Stimulated activated CD8-positive, alpha-beta memory T cell treated with anti-CD3 and anti-CD28 coated beads, Interleukin-4, amount 100 ng/mL, for 24 hours (primary cell): ENCODE measurements at places on chromosomes 5 and 9.
A peak's percentile ranks its signal among the peaks of the same experiment; 100 is the strongest.

DNA sequence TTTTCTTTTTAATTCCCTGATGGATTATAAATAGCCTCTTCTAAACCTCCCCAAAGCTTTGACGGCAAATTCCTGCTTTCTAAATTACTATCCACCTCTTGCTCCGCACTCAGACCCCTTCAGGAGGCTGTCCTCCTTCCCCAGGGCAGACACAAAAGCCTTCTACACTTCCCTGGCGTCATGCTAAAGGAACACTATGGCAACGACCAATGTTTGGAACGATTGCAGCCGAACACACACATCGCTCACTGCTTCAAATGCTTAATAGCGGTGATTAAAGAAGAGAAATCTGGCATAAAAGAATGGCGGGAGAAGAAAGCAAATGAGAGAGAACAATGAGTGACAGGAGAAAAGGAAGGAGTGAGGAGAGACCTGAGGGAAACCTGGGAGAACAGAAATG lies 297.3 kb downstream of the MLLT3 start:
- no peak for DNase-seq

GRCh38 chr9:84759300-84759750 lies 89.8 kb downstream of the NTRK2 start:
- DNase-seq, result no peak

- no peak for DNase-seq
Observed at GRCh38 chr9:34430843-34431437, 27.4 kb downstream of the FAM219A start.

DNA sequence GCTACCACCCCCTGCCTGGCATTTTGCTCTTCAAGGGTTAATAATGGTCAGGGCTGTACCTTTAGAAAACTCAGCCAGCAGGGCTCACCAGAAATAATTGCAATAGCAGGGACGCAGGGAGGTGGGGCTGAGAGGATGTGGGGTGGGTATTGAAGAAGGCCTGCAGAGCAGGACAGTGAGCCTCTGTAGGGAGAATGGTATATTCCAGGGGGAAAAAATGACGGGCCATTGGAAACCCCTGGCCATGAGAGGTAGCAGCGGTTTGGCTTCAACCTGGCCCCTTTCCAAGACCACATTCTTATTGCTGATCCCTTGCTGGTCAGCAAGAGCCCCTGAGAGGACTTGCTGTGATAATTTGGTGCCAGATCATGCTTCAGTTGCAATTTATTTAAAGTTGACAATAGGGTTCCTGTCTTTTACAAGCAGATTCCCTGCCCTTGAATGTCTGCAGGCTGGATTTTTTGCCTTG lies 36.7 kb upstream of the CTNNA1 start:
- no peak for DNase-seq

GRCh38 chr9:21506626-21507482 lies 24.7 kb upstream of the IFNE start:
- no peak for DNase-seq

- peak; percentile 36 for DNase-seq
Observed at GRCh38 chr5:14011089-14012020, 66.9 kb upstream of the DNAH5 start.

- no peak for DNase-seq
Observed at GRCh38 chr9:131886826-131887225, 146.9 kb upstream of the RAPGEF1 start.

GRCh38 chr9:20408513-20408912 lies 213.8 kb downstream of the MLLT3 start:
- no peak for DNase-seq

- no peak for DNase-seq
Observed at GRCh38 chr9:34197756-34198711, 19.2 kb downstream of the UBAP1 start.

GRCh38 chr5:90162324-90162723 lies 247.2 kb downstream of the CETN3 start:
- no peak for DNase-seq

DNA sequence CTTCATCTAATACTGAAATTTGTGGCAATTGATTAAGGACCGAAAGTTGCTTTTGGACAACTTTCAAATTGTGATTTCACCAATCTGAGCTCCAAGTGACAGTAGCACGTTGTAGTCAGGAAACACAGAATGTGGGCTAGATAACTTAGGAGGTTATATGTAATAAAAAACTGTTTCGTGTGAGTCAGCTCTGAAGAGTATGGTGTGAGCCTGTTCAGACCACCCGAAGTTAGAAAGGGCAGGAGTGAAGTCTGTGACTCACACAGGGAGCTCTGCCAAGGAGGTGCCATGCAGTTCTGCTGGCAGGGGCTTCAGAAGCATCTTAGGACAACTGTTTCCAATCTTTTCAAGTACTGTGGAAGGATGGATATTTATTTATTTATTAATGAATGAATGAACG lies 16.4 kb upstream of the ZBTB34 start:
- DNase-seq, result no peak

- DNase-seq, result no peak
Observed at GRCh38 chr5:68843624-68844364, 250.0 kb upstream of the SLC30A5 start.

DNA sequence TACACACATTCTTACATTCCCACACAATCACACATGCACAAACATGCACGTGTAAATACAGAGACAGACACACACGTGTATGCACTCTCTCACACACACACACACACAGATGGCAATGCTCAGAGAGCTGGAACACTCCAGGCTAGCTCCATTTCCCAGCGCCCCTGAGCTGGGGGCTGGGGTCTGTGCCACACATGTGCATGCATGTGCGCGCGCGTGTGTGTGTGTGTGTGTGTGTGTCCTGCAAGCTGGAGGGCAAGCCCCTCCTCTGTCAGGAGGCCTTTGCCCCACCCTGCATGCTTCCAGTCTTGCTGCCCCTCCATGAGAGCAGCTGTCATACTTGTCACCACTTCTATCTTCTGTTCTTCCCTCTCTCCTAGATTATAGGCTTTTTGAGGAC lies 16.6 kb upstream of the S1PR3 start:
- no peak for DNase-seq

DNA sequence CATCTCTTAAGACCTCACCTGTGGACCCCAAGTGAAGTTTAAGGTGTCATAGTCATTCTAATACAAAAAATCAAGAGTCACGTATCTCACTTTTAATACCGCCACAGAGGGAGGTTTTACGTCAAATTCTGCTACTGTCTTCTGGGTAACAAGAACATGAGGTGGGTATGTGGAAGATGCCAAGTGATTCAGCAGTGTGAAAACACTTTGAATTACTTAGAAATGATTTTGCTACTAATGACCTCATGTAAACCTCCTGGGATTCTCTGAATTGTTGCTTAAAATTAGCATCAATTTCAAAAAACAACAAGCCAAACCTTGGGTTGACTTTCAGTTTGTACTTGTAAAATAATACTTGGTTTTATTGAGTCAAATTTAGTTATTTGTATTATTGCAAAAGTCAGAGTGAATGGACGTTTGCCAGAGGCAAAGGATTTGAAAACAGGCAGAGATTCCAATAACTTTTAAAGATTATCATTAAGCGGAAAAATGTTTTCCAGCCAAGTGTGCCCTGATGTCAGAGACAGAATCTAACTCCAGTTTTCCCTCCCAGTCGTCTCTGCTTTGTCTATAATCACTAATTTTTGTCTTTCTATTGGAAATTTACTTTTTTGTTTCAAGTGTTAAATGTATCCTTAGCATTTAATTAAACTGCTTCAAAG lies 8.8 kb downstream of the DMRT2 start:
- DNase-seq, result no peak

DNA sequence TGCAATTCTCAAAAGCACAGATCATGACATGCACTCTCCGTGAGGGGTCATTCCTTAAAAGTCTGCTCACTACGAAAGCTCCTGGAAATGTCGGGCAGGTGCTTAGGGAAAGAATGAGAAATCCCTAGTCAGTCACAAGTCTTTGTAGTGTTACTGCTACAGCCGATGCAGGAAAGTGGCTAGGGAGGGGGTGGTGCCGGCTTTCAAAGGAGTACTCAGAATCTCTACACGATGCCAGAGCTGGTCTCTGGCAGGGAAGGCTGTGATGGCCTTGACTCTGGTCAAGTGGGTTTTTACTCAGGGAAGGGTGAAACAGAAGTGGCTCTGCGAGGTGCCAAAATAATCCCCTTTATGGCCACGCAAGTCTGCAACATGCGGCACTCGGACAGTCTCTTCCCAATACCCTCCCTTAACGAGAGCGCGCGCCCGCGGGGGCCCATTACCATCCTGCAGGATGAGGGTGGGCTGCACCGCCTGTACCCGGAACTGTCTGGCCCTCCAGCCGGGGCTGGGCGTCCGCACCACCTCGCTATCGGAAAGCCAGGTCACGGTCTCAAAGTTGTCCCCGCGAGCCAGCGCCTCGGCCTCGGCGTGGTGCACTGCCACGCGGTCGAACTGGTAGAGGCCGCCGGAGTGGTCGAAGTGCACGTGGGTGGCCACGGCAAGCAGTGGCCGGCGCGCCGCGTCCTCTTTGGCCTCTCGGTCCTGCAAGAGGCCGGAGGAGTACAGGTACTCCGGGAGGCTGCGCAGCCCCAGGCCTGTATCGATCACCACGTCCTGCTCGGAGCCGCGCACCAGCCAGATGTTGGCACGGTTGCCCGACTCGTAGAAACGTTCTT lies 956 bp downstream of the MBLAC2 start:
- DNase-seq, result peak; percentile 14

DNA sequence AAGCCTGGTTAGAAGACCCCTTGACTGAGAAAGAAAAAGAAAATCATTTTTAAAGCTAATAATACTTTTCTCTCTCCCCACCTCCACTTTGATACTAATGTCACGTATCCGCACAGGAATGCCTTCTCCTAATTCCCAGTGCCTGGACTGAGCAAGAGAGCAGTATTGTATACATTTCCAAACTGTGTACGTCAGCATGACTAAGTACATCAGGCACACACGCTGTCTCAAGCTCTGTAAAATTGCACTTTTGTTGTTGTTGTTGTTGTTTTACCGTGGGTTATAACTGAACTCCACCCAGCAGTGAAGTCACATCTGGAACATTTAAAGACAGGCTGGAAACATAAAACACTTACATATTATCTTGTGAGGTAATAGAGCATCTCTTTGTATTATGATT lies 407.6 kb downstream of the DNAH5 start:
- DNase-seq, result no peak

GRCh38 chr5:67021521-67021920 lies 175.1 kb downstream of the CD180 start:
- no peak for DNase-seq

DNA sequence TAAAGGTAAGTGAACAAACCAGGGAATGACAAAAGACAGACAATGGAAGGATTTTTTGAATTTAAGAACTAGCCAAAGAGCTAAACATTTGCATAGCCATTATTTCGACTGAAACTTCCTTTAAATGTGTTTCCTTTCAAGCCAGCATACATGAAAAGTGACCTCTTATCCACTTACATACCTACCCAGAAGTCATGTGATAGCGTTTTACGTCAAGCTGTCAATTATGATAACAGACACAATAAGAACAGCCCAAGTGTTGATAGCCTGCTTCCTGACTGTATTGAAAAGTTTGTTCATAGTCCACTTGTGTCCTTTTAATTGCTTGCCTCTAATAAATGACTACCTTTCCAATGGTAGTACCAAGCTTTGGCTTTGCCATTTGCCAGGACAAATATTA lies 206.0 kb downstream of the NFIB start:
- no peak for DNase-seq

DNA sequence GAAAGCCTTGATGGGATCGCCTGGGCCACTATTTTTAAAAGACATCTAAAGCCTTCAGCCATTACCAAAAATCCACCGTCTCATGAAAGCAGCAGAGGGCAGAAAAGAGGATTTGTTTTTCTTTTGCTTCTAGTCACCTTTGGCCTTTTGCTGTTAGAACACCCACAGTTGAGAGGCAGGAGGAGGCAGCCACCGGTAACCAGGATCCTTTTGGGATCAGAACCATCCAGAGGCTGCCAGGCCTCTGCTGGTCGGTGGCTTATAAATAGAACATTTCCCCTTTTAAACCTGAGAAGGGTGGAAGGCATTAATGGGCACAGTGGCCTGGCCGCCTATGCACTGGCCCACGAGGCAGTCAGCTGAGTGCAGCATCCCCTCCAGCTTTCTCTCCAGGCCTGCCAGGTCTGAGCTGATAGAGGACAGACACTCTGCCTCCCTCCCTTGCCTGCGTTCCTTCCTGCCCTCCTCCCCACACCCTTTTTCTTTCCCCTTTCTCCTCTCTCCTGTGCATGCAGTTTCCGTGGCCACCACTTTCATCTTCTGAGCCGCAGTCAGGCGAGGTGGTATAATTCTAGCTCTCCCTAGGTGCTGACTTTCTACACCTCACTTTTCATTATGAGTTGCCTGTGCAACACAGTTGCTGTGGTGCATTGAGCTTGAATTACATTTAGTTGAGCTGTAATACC lies 253.4 kb downstream of the ARHGAP26 start:
- DNase-seq, result peak; percentile 16
